ENCODE measurements at places on chromosomes 3 and 15. TPM values are rescaled to one million over a fixed set of nuclear protein-coding genes. Genes with fewer than 3 reads are reported as not detected.

Gene DGKG
- total RNA-seq, result 4.7 TPM

Gene TJP1
- 0.72 TPM for total RNA-seq

Gene REC114
- not detected for total RNA-seq

Gene CHRM5
- not detected for total RNA-seq

Gene RNF168
- 47.7 TPM for total RNA-seq

All from GM12878 (cell line).